ENCODE measurements at places on chromosomes 4 and X.

DNA sequence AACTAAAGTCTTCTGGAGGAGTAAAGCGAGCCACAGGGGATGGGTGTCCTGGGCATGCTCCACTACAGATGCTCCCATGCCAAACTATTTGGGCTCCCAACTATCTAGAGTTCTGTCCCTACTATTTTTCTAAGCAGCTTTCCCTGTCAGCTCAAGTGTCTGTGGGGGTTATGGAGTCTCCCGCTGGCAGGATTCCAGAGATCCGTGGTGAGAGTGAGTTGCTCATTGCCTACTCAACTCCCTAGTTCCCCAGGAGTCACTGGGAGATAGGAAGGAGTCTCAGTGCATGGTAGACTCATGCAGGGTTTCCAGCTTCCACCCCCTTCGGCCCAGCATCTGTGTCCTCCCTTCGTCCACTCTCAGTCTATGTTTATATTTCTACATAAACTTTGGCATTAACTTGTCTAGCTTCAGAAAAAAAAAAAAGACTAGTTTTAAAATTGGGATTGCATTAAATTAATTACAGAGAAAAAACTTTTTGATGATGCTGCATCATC lies 55.1 kb upstream of the INPP4B start:
- no peak for DNase-seq

GRCh38 chrX:105191878-105192277 lies 28.6 kb downstream of the TEX13A start:
- no peak for DNase-seq

GRCh38 chrX:133437356-133437755 lies 22.1 kb upstream of the GPC4 start:
- DNase-seq, result no peak

- DNase-seq, result no peak
Observed at GRCh38 chr4:168797194-168797593, 212.9 kb downstream of the CBR4 start.

GRCh38 chrX:155968791-155969190 lies 28.7 kb upstream of the IL9R start:
- DNase-seq, result no peak

- no peak for DNase-seq
Observed at GRCh38 chrX:48558271-48558670, 16.0 kb upstream of the RBM3 start.

GRCh38 chrX:26522501-26522900 lies 306.5 kb downstream of the MAGEB5 start:
- DNase-seq, result no peak

- DNase-seq, result no peak
Observed at GRCh38 chr4:113826421-113826820, 64.9 kb upstream of the CAMK2D start.

GRCh38 chrX:118528071-118528737 lies 32.6 kb downstream of the DOCK11 start:
- DNase-seq, result peak; percentile 41

GRCh38 chr4:122010610-122011009 lies 58.8 kb upstream of the TRPC3 start:
- no peak for DNase-seq

DNA sequence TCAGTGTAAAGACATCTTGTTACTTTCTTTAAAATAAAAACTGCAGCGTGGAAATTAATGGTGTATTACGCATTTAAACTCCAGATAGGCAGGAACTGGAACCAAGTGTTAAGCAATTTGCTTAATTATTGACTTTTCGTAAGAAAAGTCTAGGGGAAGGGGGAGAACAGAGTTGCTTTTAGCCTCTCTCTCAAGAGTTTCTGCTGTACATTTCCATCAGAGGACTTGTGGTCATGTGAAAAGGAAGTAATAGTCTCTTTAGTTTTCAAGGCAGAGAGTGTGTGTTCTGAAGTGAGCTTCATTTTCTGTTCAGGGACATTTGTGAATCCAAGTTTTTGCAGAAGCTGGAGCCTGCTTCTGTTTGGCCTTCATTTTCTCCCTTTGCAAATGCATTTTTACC lies 127.2 kb downstream of the UBE2K start:
- DNase-seq, result no peak

DNA sequence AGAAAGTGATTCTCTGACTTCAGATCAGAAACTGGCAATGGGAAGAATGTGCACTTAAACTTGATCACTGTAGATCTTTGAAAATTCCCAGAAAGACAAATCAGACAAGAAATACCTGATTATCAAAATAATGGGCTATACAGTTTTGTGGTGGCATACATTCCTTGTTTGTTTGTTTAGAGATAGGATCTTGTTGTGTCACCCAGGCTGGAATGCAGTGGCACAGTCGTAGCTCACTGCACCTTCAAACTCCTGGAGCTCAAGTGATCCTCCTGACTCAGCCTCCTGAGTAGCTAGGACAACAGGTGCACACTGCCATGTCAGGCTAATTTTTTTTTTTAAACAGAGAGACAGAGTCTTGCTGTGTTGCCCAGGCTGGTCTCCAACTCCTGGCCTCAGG lies 81.0 kb upstream of the SPRY1 start:
- no peak for DNase-seq

DNA sequence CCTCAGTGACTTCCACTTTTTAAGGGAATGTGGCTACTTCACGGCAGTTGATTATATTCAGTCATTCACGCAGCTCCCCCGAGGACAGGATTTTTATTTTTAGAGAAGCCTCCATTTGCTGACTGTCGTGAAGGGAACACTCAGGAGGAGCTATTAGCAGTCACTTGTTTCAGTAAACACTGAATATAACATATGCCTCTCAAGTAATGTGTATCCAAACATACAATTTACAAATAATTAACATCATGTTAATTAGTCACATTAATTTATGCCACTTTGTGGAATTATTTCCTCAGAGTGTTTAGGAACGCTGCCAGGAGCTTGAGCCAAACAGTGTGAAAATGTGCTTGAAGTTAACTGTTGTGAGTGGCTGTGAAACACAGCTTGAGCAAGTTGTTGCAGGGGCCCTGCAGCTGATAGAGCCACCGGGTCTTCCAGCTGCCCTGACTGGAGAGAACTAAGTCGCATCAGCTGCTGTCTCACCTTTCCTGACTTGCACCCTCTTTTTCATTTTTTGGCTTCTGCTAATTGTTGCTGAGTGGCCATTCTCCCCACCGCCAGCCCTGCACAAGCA lies 245.6 kb downstream of the LDB2 start:
- DNase-seq, result no peak

DNA sequence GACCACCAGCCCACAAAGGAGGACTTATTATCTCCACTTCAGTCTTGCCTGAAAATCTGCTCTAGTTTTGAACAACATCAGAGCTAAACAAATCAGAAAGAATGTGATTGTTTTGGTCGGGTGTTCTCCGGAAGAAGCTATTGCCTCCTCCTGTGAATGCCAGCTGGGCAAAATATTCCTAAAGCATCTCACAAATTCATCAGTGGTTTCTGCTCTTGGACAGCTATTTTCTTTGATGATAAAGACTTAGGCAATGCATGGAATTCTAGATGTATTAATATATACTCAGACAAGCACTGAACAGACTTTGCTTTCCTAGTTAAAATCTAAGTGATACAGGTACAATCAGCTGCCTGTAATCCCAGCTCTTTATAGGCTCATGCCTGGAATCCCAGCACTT lies 71.8 kb downstream of the ASMT start:
- no peak for DNase-seq

- no peak for DNase-seq
Observed at GRCh38 chr4:23746027-23746426, 143.8 kb downstream of the PPARGC1A start.

- no peak for DNase-seq
Observed at GRCh38 chr4:182102576-182102975, 140.6 kb upstream of the TENM3 start.

GRCh38 chrX:107731831-107732502 lies 43.6 kb downstream of the TSC22D3 start:
- no peak for DNase-seq

DNA sequence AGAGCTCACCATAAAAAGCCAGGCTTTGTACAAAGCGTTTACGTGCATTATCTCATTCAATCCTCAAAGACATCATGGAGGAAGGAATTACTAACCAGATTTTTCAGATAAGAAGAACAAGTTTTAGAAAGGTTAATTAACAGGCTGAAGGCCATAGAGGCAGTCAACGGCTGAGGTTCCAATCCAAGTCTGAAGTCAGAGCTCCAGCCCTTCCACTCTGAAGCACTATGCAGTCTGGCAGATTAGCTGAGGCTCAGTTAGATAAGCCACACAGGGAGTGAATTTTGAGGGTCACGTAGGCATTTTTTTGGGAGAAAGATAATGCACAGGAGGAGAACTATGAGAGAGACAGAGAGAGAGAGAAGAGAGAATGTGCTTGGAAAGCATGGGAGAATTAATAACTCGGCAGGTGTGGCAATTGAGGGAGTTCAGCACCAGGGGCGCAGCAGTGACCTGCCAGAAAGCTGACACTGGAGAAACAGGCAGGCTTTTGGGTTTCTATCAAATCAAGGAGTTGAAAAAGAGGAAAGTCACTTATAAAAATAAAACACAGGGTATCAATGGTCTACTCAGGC lies 116.5 kb upstream of the NAP1L5 start:
- DNase-seq, result no peak

GRCh38 chr4:8035371-8035780 lies 95.7 kb upstream of the AFAP1 start:
- DNase-seq, result no peak

GRCh38 chr4:722169-722725 lies 16.6 kb downstream of the PCGF3 start:
- no peak for DNase-seq

- no peak for DNase-seq
Observed at GRCh38 chrX:129316461-129316860, 206.8 kb downstream of the SMARCA1 start.

DNA sequence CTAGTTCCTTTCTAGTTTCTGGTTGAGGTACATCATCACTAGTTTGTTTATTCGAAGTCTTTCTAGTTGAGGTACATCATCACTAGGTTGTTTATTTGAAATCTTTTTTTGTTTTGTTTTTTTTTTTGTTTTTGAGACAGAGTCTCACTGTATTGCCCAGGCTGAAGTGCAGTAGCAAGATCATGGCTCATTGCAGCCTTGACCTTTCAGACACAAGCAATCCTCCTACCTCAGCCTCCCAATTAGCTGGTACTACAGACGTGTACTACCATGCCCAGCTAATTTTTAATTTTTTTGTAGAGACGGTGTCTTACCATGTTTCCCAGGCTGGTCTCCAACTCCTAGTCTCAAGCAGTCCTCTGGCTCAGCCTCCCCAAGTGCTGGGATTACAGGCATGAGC lies 54.9 kb downstream of the CEP135 start:
- no peak for DNase-seq

DNA sequence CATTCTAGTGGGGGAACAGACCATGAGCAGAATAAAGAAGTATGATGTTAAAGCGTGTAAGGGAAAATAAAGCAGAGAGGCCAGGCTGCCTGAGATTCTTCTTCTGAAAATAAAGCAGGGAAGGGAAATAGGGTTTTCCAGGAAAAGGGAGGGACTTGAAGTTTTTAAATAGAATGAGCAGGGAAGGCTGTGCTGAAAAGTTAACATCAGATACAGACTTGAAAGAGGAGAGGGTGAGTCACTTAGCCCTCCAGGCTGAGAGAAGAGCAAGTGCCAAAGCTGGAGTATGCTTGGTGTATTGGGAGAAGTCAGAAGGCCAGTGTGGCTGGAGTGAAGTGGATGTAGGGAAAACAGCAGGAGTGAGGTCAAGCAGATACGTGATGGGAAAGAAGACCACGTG lies 10.0 kb upstream of the PLK4 start:
- DNase-seq, result no peak

GRCh38 chr4:139734875-139735380 lies 69.3 kb downstream of the MGST2 start:
- peak; percentile 49 for DNase-seq

DNA sequence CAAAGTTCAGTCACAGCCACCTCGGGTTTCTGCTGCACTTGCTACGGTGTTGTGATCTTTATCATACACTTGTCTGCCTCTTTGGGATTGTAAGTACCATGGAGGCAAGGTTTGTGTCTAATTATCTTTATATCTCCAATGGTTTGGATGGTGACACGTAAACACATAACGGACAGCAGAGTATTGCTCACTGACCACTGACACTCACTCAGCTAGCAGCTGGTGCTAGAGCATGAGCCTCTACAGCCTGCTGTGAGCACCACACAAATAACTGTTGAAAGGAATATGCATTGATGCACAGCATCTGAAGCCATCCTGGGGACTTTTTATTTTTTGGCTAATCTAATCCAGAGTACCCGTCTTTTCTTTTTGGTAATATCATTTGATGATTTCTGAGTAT lies 156.0 kb downstream of the DCLK2 start:
- no peak for DNase-seq

GRCh38 chr4:61619528-61619927 lies 419.4 kb downstream of the ADGRL3 start:
- no peak for DNase-seq

DNA sequence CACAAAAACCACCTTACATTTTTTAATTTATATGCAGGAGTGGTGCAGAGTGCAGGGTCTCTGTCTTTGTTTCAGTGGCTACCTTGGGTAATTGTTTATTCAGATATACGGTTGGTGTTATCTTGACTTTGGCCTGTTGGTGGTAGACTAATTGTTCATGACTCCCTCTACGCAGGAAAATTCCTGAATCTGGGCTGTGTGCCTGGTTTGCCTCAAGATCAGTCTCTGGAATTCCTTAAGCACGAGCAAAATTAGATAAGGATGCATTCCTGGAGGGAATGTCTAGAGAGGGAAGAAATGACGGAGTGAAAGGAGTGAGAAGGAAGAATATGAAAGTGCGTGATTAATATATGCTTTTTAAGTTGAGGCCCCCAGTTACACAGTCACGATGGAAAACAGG lies 576.9 kb upstream of the PCDH10 start:
- no peak for DNase-seq

- DNase-seq, result no peak
Observed at GRCh38 chr4:142331132-142331531, 515.0 kb downstream of the INPP4B start.

DNA sequence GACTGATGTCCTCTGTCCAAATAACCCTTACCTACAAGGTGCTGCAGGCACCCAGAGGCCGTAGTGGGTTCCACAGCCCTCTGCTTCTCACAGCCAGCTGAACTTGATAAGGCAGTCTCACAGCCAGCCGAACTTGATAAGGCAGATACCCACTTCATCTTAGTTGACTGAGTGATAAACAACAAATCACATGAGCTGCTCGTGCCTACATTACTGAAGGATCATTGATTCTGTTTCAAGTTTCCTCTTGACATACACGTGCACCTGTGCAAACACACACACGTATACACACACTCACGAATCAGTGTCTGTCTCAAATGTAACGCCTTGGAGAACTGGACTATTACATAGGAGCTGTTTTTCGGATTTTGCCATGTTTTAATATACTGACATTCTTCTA lies 276.3 kb downstream of the DCTD start:
- DNase-seq, result no peak
